Pancreas (tissue), 10 donors: ENCODE measurements at places on chromosomes 11 and 22. TPM values are rescaled to one million over a fixed set of nuclear protein-coding genes. Genes with fewer than 3 reads are reported as not detected.

Gene CHRM1
- not detected for total RNA-seq

Gene EHF
- total RNA-seq: 58.2 TPM

Gene APOL5
- not detected for total RNA-seq

Gene MYEOV
- 3.0 TPM for total RNA-seq

Gene LRRN4CL
- total RNA-seq: 0.38 TPM

Gene SCARF2
- total RNA-seq: 2.0 TPM

Gene TRIM21
- total RNA-seq: 4.8 TPM

Gene GTF2H1
- 17.3 TPM for total RNA-seq

Gene KDM4E
- total RNA-seq: not detected

Gene DBX1
- total RNA-seq: not detected

Gene PGA5
- total RNA-seq: not detected

Gene ACER3
- total RNA-seq: 5.4 TPM

Gene C22orf31
- not detected for total RNA-seq

Gene TMEM45B
- total RNA-seq: 0.51 TPM

Gene MAJIN
- total RNA-seq: not detected

Gene TIGD3
- total RNA-seq: 0.12 TPM

Gene VSIG10L2
- total RNA-seq: 0.28 TPM

Gene KIF18A
- 0.31 TPM for total RNA-seq

Gene TMEM191B
- 0.69 TPM for total RNA-seq

Gene CD59
- total RNA-seq: 129 TPM

Gene TST
- 45.7 TPM for total RNA-seq

Gene SGSM1
- total RNA-seq: 2.5 TPM

Gene MYOD1
- not detected for total RNA-seq

Gene TNNT3
- 0.42 TPM for total RNA-seq

Gene CCDC15
- total RNA-seq: 0.87 TPM

Gene LYVE1
- 12.0 TPM for total RNA-seq

Gene RPUSD4
- total RNA-seq: 16.0 TPM

Gene TREH
- 1.1 TPM for total RNA-seq

Gene C11orf91
- total RNA-seq: not detected

Gene GNAZ
- 2.3 TPM for total RNA-seq

Gene SLC22A8
- not detected for total RNA-seq

Gene LTO1
- 12.3 TPM for total RNA-seq

Gene CBLIF
- 0.61 TPM for total RNA-seq

Gene MRGPRF
- 1.3 TPM for total RNA-seq

Gene ZFTA
- total RNA-seq: 11.3 TPM

Gene PRODH
- total RNA-seq: 4.1 TPM

Gene UBQLNL
- total RNA-seq: 0.53 TPM

Gene PTGDR2
- 0.14 TPM for total RNA-seq

Gene SLC5A12
- not detected for total RNA-seq

Gene FSHB
- not detected for total RNA-seq
